ENCODE measurements at places on chromosomes 12 and 14.

GRCh38 chr12:52132754-52133161 lies 53.3 kb downstream of the SMIM41 start:
- no peak for DNase-seq

- DNase-seq, result no peak
Measured at GRCh38 chr12:82996168-82996812, 309.6 kb downstream of the TMTC2 start.

- peak; percentile 49 for DNase-seq
Measured at GRCh38 chr12:26017484-26018211, 59.2 kb downstream of the RASSF8 start.

DNA sequence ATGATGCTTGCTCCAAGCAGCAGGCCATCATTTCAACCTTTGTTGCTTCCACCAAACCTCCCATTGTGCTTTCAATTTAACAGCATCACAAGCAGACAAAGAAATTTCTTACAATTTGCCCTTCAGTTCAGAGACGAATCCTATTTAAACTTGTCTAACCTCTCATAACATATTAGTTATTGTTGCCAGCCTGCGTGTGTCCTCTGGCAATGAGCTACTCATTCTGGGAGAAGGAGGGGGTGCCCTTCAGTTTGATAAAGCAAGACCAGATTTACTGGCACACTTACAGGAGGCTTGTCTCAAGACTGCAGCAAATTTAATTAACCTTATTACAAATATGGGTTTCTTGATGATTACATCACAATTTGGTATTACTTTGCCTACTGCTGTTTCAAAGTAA lies 203.6 kb upstream of the SOX5 start:
- no peak for DNase-seq

- DNase-seq, result no peak
Measured at GRCh38 chr14:99450266-99450665, 30.4 kb downstream of the SETD3 start.
